Stimulated activated CD8-positive, alpha-beta memory T cell treated with anti-CD3 and anti-CD28 coated beads, Interleukin-7, amount 100 ng/mL, for 1 hour (primary cell): ENCODE measurements at places on chromosomes 16 and 17.

- no peak for DNase-seq
Observed at GRCh38 chr17:19728084-19728495, 11.7 kb upstream of the SLC47A2 start.

DNA sequence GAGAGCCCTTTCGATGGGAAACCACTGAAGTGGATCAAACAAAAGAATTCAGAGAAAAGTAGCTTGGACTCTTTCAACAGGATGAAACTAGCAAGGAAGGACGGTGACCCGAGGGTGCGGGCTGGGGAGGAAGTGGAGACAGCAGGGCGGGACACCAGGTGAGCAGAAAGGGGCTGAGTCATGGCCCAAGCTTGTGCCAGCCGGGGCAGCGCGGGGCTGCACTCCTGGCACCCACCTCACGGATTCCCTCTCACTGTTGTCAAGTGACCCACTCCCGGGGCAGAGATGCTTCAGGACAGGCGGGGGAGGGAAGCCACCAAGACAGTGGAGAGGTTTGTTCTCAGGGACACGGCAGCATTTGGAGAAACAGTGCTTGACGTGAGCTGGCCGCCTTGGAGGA lies 10.7 kb upstream of the RNF222 start:
- no peak for DNase-seq

DNA sequence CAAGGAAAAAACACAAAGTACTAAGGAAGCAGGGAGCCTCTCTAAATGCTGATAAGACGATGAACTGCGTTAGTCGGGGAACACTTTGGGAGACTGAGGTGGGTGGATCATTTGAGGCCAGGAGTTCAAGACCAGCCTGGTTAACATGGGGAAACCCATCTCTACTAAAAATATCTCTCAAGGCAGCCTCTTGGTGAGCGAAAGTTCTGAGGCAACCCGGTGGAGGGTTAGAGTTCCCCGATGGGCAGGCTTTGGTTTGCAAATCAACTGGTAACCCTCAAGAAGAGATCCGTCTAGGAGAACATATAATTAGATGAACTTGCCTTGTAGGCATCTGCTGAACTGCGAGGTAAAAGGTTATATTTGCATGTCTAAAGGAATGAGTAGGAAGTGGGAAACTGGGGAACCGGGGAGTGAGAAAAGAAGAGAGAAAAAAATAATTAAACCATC lies 44.6 kb downstream of the WSB1 start:
- no peak for DNase-seq

DNA sequence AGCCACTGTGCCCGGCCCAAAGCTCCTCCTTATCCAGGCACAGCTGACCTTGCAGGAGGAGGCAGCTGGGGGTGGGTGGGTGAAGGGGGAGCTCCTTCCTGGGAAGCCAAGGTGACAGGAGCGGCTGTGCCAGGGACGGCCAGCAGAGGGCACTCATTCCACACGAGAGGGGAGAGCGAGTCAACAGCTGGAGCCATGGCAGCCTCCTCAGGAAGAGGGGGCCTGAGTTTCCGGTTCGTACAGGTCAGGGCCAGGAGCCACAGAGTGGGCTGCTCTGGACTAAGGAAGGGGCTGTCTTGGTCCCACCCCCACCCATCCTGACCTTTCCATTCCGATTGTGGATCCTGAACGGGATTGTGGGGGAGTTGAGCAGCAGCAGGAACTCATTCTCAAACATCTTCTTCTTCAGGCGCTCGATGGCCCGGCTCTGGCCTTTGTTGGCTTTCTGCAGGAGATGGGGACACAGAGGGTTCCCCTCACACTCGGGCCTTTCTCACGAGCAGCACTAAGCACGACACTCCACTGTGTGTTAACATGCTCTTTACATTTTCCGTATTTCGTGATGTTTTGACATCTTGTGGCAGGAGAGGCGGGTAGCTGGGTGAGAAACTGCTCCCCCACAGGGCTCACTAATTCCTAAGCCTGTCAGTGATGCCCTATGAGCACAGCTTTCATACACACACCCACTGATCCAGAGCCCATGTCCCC lies 61.6 kb downstream of the TIMM22 start:
- DNase-seq, result peak; percentile 19

- no peak for DNase-seq
Observed at GRCh38 chr17:51258756-51259563, 889 bp downstream of the MBTD1 start.

DNA sequence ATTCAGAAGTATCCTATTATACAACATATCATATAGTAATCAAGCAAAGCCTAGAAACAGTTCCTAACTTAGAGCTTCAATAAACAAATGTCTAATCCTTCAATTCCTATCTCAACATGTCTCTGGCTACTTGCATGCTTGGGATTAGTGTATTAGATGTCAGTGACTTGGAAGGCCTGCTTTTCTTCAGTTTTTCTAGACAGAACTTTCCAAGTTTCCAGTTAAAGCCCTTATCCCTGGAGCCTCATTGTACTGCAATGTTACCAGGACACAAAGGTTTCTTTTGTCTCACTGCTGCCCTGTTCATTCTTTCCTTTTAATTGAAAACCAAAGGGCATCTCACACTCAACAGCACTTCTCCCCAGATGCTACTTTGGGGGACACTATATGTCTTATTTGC lies 16.5 kb downstream of the PSME3IP1 start:
- DNase-seq, result no peak

- DNase-seq, result no peak
Observed at GRCh38 chr16:23152386-23153178, 3.3 kb upstream of the USP31 start.

- DNase-seq, result no peak
Observed at GRCh38 chr17:31559584-31560501, 168.4 kb downstream of the RAB11FIP4 start.

DNA sequence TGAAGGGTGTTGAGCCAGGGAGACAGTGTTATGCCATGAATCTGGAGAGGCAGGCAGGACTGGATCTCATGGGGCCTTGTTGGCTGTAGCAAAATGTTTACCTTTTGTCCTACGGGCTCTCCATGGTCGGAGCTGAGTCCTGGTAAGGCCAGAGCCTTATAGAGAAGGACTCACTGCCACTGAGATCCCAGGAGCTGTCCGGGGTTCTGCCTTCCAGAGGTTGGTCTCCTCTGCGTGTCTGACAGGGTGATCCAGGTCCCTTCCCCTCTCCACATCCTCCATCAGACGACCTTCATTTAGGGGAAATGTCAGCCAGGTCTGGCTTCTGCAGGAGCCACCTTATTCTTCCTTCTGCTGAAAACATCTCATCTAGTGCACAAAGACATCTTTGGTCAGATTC lies 285.2 kb upstream of the N4BP1 start:
- no peak for DNase-seq

DNA sequence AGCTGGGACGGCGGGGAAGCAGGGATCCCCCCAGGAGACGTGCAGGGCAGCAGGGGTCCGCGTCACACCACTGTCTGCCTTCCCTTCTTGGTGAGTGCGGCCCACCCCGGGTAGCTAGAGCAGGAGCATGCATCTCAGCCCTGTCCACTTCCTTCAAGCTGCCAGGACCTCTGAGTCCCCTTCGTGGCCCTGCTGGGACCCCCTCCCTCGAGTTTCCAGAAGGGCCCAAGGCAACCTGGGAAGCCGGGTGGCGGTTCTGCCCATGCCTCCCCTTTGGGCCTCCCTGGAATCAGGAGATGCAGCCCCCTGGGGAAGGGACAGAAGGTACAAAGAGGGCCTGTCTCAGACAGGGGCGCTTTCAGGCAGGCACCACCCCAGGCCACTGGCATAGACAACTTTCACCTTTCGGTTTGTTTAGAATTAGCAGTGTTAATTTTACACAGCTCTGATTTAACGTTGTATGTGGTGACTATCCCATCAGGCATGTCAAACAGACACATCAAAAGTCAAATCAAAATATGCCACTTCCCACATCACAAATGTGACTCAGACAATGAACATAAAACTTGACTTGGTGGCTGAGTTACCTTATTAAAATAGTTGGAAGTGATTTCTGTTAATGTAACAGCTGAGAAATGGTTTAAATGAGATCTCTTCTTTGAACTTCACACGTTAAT lies 94.5 kb upstream of the METRNL start:
- DNase-seq, result no peak

DNA sequence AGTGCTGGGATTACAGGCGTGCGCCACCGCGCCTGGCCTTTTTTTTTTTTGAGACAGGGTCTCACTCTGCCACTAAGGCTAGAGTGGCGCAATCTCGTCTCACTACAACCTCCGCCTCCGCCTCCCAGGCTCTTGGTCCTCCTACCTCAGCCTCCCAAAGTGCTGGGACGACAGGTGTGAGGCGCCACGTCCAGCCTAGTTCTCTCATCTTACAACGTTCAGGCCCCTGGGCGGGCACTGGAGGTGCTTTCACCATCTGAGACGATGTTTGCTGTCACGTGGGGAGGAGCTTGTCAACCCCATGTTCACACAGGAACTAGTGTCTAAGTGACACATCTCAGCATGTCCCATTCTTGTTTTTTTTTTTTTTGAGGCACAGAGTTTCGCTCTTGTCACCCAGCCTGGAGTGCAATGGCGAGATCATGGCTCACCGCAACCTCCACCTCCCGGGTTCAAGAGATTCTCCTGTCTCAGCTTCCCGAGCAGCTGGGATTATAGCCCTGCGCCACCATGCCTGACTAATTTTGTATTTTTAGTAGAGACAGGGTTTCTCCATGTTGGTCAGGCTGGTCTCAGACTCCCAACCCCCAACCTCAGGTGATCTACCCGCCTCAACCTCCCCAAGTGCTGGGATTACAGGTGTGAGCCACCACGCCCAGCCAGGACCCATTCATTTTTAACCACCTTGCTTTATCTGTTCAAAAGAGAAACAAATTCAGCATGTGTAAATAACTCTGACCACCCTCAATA lies 5.2 kb upstream of the FANCA start:
- no peak for DNase-seq

DNA sequence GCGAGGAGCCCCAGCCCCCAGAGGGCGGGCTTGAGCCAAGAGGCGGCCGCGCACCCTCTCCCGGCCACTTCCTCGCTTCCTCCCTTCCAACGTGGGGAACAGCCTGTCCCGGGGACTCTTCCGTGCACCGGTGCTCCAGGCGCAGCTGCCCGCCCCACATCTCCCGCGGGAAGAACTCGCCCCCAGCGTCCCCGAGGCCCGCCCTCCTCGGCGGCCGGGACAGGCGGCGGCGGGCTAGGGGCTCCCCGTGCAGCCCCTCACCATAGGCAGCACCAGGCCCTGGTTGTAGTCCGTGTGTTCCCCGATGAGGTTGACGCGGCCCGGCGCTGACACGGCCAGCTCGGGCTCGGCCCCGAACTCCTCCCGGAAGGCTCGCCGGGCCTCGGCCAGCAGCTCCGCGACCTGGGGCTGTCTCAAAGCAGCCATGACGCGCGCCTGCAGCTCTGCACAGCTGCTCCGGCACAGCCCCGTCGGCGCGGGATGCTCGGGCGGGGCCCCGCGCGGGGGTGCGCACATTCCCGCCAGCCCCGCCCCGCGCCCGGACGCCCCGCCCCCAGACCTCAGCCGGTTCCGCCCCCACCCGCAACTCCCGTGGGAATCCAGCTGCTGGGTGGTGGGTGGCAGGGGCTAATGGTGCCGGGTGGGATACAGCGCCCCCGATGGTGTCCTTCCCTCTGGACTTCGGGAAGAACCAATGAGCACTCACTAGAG lies at the start of gene GALK1:
TSS of gene GALK1 (minus strand) at position 482 of the 711 bp plus-strand sequence. CDS start at position 426, 56 bp downstream.
- peak; percentile 45 for DNase-seq

DNA sequence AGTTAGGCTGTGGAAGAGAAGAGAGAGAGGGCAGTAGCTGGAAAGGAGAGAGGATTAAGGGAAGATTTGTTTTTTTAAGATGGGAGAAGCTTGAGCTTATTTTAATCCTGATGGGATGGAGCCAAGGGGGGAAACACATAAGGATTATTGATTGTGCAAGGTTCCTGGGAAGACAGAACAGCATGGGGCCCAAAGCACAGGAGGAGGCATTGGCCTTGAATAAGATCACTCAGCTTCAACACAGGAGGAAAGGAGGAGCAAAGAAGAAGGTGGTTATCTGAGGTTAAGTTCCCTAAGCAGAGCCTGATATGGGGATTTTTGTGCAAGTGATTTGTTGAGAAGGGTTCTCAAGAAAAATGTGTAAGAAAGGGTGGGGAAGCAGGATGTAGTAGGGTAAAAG lies 169.8 kb downstream of the ABCC12 start:
- no peak for DNase-seq

- DNase-seq, result no peak
Observed at GRCh38 chr16:66227766-66228530, 138.5 kb upstream of the CDH5 start.

GRCh38 chr17:50424246-50424995 lies 1.6 kb upstream of the ACSF2 start:
- DNase-seq, result no peak

DNA sequence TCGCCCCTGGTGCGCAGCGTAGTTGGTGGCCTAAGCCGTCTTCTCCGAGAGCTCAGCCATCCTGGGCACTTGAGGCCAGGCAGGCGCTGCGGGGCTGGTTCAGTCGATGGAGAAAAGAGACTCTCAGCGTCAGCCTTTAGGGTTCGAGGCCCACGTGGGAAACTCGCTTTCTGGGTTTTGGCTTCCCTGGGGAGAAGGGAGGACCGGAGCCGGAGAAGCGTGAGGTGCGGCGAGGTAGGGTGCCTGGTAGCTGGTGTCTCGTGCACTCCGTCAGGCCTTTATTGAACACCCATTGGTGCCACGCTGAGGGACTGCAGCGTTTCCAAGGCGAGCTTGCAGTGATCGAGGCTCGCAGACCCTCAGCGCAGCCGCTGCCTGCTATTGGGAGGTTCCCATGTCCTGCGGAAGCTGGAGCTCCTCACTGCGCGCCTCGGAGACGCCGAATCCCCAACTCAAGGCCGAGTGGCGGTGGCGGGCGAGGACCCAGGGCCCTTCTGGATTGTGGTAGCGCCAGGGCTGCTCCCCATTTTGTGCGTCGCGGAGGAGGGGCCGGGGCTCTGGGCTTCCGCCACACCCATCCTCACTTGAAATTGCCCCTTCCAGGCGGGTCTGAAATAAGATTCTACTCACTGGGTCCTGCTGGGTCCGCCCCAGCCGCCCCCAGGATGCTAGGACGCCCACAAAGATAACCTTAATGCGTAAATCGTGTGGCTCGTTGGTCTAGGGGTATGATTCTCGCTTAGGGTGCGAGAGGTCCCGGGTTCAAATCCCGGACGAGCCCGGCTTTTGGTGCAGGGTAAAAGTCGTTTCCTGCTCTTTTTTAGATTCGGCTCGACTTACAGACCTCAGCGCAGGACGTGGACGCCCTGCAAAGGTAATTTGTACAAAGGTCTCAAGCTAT lies 1.2 kb downstream of the OR1F1 start:
- no peak for DNase-seq

DNA sequence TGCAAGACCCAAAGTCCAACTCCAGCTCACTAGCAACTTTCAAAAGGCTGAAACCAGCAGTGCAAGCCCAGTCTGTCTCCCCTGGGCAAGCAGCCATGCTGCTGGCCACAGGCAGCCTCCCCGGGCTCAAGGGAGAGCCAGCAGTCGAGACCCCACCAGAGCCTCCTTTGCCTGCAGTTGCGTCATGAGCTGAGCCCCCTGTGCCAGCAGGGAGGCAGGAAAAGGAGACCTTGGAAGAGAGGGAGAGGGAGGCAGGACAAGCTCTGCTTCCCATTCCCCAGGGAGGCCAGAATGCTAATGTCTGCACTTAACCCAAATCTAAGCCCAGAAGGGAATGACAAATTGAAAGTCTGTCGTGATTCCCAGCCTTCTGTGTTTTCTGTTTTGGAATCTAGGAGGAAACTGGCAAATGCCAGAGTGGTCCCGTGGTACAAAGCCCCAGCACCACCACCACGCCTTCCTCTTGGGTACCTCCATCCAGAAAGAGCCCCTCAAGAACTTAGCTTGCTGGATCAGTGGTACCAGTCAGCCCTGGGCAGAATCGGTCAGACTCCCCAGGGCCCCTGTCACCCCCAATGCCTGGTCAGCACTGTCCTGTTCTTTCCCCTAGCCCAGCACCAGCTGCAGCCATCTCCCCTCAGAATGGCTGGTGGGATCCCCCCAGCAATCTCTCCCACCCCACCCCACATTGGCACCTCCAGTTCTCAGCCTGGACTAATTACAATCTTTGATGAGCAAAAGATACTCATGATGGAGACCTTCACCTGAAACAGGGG lies 99.3 kb upstream of the TNRC6C start:
- no peak for DNase-seq
